ENCODE measurements at places on chromosomes 13 and 19. TPM values are rescaled to one million over a fixed set of nuclear protein-coding genes. Genes with fewer than 3 reads are reported as not detected.

The PLEKHF1 gene
- total RNA-seq = 43.6 TPM

The BEST2 gene
- not detected for total RNA-seq

DNA sequence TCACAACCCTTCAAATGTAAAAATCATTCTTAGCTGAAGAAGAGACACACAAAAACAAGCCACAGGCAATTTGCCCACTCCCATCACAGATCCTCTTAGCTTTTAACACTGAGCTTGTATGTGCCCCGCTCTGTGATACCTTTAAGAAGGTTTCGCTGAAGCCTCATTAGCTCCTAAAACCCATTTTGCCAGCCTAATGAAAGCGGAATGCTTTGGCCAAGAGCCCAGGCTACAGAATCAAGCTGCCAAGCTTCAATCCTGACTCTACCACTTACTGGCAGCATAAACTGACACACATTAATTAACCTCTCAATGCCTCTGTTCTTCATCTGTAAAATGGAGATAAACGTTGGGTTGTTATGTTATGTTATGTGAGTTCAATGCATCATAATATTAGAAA, 10.5 kb downstream of the ZNF112 start:
- DNase-seq = no peak

- no peak for DNase-seq
Observed at GRCh38 chr13:112735791-112736190, 46.0 kb downstream of the ATP11A start.

DNA sequence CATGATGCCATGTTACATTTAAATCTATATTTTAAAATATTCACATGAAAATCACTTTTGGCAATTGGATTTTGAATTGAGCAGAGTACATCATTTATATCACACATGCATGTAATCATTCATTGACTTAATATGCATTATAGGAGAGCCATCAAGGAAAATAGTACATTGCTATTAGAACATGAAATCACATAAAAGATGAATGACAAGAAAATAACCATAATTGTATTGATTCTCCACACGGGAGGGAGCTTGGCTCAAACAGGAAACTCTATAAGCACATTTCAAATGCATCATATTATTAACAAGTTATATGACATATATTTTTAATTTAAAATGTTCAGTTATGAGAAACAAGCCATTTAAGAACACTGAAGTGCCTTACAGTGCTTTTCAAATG, 208.6 kb upstream of the PRR20A start:
- no peak for DNase-seq

The CCDC61 gene
- total RNA-seq = 8.2 TPM

DNA sequence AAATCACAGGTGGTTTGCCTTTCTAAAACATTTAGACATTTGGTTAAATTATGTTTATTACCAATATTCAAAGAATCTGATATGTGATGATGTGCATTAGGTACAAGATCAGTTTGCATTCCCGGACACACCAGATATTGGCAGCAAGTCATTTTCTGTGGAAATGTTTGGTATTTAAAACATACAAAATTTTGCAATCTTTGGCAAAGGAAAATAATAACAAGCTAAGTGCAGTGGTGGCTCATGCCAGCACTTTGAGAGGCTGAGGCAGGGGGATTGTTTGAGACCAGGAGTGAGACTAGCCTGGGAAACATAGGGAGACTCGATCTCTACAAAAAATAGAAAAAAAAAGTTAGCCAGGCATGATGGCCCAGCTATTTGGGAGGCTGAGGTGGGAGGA, 29.1 kb upstream of the TSC22D1 start:
- DNase-seq = no peak

DNA sequence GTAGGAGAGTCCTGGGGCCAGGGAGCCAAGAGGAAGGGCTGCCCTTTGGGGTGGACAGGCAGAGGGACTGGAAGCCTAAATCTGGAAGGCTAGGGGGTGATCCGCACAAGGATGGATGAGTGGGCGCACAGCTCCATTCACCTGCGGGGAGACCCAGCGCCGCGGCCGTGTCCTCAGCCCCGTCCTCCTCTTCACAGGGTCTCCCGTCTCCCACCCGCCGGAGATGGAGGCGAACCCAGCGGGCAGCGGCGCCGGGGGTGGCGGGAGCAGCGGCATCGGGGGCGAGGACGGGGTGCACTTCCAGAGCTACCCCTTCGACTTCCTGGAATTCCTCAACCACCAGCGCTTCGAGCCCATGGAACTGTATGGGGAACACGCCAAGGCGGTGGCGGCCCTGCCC, 7.9 kb downstream of the ZNF865 start:
- no peak for DNase-seq

The TEX26 gene
- total RNA-seq = not detected

The PTPRH gene
- total RNA-seq = 0.87 TPM

The ZAR1L gene
- total RNA-seq = not detected
